ENCODE measurements at places on chromosomes 2 and 18. TPM values are rescaled to one million over a fixed set of nuclear protein-coding genes. Genes with fewer than 3 reads are reported as not detected.

Gene METTL21A
- total RNA-seq, result 34.5 TPM

Gene SPP2
- total RNA-seq, result 0.22 TPM

Gene KANSL3
- 43.6 TPM for total RNA-seq

Gene RGPD3
- total RNA-seq, result 0.88 TPM

Gene CCDC68
- 12.6 TPM for total RNA-seq

Gene NXPH2
- total RNA-seq, result 23.3 TPM

Gene CD8B2
- 0.28 TPM for total RNA-seq

Gene NGEF
- total RNA-seq, result 19.4 TPM

Gene ADRA2B
- 0.79 TPM for total RNA-seq

Gene COL4A3
- 2.2 TPM for total RNA-seq

Gene TMEM163
- 35.7 TPM for total RNA-seq

- peak; percentile 4 for DNase-seq
Observed at GRCh38 chr2:136638193-136638592, 127.2 kb upstream of the THSD7B start.

DNA sequence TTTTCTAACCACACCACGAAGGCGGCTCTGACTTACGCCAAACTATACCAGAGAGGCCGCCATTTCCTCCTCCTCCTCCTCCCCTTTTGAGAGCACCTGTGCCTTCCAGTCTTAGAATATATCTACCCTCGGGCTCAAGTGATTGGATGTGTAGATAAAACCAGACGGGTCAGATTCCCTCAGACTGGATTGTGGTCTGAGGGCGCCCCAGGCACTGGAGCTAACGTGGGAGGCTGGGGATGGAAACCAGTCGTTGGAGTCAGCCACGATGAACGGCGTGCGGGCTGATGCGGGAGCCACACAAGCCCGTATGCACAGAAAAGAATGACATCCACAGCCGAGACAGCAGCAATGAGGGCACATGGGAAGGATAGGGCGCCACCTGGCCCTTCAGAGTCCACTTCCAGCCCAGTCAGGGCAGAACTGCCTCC, 12.3 kb upstream of the ODC1 start:
- DNase-seq, result no peak

GRCh38 chr2:202127687-202128331, 54.8 kb downstream of the KIAA2012 start:
- DNase-seq, result no peak

- DNase-seq, result no peak
Observed at GRCh38 chr2:136175868-136176267, 57.9 kb upstream of the CXCR4 start.

DNA sequence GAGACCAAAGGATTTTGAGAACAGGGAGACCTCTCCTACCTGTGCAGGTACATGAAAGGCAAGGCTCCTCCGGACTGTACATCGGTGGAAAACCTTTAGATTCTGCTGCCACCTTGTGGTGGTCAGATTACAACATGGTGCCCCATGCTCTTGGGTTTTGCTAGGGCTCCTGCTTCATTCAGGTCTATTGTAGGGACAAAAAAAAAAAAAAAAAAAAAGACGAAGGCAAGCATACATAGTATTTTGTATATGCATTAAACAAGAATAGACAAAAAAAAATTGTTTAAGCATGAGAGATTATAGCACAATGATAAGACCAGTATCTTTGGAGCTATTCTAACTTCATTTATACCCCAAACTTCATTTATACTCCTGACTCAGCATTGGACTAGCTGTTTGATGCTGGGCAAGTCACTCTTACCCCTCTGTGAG, 27.4 kb upstream of the SPR start:
- DNase-seq, result peak; percentile 47

- DNase-seq, result no peak
Observed at GRCh38 chr2:85593023-85593422, 2.5 kb upstream of the RNF181 start.

GRCh38 chr2:128196471-128196931, 105.5 kb downstream of the UGGT1 start:
- DNase-seq, result peak; percentile 28

DNA sequence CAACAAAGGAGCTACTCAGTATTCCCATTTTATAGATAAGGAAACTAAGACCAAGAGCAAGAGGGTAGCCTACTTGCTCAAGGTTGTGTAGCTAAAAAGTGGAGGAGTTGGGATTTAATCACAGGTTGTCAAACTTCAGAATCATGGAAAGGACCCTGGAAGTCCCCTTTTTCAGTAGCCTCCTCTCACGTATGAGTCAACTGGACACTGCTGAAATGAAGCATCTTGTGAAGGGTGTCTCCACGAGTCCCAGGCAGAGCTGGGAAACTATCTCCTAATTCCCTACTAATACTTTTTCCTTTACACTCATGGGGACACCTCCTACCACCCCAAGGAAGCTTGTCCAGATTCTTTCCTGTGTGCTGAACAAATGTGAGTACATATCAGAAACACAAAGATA, 155.8 kb downstream of the RHBDD1 start:
- no peak for DNase-seq

DNA sequence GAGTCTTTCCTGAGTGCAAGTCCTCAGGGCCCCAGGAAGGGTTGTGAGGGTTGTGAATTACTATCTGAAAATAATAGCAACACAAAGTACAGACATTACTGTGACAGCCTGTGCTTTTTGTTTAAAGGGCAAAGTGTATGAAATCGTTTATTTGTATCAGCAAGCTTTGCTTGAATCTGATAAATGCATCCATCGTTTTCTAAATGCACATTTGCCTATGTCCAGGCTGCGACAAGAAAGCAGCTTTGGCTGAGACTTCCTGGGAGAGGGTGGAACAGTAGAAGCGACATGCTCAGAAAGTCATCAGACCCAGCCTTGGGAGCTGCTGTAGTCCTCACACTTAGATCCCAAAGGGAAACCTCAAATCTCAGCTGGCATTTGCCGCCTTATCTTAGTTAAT, 524.2 kb upstream of the SALL3 start:
- DNase-seq, result no peak

DNA sequence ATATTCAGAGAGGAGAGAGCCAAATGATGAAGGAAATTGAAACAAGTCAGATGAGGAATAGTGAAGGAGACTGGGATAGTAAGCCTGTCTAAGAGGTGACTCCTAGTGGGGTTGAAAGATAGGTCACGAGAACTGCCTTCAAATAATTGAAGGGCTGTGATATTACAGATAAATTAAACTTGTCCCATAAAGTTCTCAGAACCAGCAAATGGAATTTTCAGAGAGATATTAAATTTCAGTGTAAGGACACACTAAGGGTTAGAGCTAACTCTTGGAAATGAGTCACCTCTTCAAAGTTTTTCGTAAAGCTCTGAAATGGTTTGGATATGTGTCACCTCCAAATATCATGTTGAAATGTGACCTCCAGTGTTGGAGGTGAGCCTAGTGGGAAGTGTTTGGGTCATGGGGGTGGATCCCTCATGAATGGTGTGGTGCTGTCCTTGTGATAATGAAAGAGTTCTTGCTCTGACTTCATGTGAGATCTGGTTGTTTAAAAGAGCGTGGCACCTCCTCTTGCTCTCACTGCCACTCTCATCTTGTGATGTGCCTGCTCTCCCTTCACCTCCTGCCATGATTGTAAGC, 87.3 kb downstream of the BABAM2 start:
- no peak for DNase-seq

DNA sequence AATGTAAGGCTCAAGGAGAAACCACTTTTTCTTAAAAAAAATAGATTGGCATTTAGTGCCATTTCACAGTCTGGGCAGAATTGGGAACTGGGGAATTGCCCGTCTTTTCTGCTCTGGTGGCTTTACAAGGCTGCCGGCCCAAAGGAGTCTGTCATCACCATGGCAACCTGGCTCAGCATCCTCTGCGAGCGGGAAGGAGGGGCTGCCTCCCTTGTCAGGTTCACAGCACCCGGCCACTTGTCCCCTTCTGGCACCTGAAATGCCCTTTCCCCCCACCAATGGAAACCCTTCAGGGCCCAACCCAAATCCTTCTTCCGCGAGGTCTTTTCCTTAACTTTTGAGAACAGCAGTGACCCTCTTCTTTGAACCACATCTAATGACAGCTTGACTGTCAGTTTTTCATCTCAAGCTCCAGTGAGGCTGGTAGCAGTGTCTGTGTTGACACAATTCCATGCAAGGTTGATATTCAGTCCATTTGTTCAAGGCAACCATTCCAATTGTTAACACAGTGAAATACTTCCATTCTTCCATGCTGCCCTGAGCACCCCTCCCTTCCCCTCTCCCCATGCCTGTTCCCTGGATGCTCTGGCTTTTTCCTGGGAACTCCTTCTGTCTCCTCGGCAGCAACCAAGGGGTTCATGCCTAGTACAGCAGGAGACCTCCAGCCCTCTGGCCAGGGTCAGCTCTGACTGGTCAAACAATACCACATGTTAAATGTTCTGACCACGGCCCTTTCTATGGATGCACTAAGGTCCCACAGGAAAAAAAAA, 79.6 kb downstream of the DNER start:
- peak; percentile 82 for DNase-seq

- DNase-seq, result no peak
Observed at GRCh38 chr2:160646684-160647444, 153.3 kb upstream of the RBMS1 start.

DNA sequence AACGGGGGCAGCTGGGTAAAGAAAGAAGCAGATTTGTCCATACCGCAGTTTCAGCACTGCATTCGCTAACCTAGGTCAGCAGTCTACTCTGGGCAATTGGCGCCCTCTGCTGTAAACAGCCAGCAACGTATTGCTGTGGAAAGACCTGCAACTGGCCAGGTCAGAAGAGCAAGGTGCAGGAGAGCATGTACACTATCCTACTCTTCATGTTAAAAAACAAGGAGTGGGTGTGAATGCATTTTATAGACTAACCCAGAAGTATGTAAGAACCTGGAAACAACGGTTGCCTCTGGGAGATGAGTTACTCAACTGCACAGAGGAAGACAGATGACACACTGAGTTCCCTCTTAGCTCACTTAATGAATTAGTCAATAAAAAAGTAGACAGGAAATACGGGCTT, 6.2 kb downstream of the MRPS5 start:
- peak; percentile 38 for DNase-seq
